ENCODE measurements at places on chromosomes 2 and 18.

- DNase-seq = no peak
These were observed 5.5 kb upstream of the MROH2A start for GRCh38 chr2:233772583-233772982.

- no peak for DNase-seq
These were observed 1093.5 kb downstream of the LRP1B start for GRCh38 chr2:141037361-141037760.

- DNase-seq = no peak
These were observed 101.9 kb downstream of the GPD2 start for GRCh38 chr2:156538083-156538504.

GRCh38 chr2:143697744-143698143 lies 568.5 kb downstream of the ARHGAP15 start:
- no peak for DNase-seq

DNA sequence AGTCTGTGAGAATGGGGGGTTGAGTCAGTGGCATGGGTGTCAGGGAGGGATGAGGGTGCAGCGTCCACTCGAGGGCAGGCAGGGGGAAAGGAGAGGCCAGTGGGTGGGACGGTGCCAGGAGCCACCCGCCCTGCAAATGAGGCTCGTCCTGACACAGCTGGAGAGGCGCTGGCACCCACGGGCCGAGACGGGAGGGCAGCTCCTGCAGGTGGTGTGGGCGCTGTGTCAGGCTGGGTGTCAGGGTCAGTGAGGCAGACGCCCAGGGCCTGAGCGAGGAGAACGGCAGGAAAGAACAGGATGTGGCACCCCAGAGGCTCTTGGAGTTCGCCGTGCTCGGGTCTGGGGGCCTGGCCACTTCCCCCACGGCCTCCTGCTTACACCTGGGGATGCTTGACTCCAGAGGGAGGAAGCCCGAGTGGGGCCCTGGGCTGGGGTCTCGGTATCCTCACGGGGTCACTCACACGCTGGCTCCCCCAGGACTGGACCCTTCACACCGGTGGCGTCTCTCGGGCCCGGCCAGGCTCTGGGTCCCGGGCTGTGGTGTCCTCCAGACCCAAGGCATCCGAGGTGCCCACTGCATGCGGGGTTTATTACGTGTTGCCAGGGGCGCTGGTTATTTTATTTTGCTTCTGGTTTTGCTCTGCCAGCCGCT lies 130.5 kb upstream of the CTDP1 start:
- no peak for DNase-seq
